ENCODE measurements at places on chromosomes 1 and 21.

- DNase-seq, result no peak
These were observed 71.9 kb upstream of the KLHDC7A start for GRCh38 chr1:18408656-18409370.

DNA sequence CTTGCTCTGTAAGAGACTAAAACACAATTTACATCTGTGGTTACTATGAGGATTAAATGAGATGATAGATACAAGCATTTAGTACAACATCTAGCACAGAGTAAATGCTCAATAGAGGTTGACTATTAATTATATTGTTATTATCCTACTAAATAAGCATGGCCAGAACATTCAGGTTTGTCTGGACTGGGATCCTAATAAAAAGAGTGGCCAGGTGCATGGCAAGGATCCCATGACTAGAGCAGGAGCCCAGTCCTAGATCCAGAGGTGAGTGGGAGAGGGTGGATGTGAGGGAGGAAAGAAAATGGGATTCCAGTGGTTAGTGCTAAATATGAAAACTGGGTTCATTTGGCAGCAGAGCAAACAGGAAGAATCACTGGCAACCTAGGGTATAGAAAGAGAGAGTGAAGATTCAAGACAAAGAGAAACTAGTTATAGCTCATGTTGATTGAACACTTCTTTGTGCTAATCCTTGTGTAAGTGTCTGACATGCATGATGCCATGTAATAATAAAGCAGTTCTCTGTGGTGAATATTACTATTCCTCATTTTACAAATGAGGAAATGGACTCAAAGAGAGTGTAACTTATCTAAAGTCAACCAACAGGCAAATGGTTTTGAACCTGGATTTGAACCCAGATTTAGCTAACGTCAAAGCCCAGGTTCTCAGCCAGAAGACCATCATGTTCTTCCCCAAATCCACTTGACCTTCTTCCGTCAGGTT, 71.1 kb upstream of the FGGY start:
- no peak for DNase-seq

DNA sequence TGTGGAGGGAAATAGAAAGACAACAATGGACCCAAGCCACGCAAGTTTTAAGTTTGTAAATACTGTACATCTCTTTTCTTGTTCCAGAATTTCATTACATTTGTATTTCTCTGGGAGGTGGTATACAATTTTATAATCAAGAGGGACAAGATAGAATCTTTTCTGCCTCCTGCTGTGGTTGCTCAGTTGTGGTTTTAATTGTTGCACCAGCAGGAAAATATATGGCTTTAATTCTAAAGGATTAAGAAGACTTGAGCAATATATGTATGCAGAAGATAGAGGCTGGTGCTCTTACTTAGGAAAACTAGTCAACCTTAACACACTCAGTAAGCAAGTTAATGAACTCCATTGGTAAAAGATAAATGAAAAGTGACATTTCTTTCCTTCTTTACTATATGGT, 19.8 kb upstream of the ASB17 start:
- no peak for DNase-seq

- peak; percentile 67 for DNase-seq
These were observed 207.6 kb upstream of the NFIA start for GRCh38 chr1:60874718-60875117.

DNA sequence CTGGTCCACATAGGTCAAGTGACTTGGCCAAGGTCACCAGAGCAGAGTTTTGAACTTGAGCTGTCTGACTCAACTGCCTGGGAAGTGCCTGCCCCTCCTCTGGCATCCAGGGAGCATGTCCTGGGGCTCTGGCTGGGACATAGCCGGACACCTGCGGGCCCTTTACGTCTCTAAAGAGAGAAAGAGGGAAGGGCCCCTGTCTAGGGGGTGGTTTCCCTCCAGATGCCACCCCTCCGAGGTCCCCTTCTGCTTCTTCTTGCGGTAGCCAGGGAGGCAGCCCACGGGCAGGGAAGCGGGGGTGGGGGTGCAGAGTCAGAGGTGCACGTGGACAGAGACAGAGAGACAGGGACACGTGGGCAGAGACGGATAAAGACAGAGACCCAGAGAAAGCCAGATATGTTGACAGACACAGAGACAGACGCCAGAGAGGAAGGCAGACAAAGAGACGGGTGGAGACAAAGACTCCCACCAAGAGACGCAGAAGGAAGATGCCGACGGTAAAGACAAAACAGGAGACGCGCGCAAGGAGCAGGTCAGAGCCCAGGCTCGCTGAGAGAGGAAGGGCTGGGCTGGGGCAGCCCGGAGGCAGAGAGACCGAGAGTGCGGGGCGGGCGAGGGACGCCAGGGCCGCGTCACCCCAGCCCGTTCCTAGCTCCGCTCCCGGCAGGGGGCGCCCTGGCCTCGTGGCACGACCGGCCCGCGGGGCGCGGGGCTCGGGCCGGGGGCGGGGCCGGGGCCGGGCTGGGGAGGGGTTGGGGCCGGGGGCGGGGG, 458 bp upstream of the ALPL start:
- DNase-seq, result peak; percentile 76

GRCh38 chr1:204408074-204408507, 3.5 kb downstream of the PPP1R15B start:
- peak; percentile 79 for DNase-seq

DNA sequence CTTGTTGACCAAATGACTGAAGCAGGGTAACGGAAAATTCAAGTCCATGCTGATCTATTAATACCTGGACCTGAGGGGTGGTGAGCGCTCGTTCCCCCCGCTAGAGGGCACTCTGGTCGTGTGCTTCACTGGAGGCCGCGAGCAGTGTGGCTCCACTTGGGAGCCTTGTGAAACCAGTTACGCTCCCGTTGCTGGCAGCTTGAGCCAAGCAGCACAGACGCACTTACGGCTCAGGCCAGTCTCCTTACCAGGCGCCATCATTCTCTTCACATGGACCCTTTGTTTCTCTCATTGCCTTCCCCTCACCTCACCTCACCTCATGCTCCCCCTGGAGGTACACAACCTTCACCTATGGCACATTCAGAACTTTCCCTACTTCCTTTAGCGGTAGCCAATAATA, 49.7 kb upstream of the TSPAN2 start:
- DNase-seq, result peak; percentile 59

- DNase-seq, result no peak
These were observed 306.9 kb downstream of the LRRC40 start for GRCh38 chr1:69898403-69898947.

GRCh38 chr1:245188403-245188802, 33.6 kb downstream of the KIF26B start:
- DNase-seq, result no peak

DNA sequence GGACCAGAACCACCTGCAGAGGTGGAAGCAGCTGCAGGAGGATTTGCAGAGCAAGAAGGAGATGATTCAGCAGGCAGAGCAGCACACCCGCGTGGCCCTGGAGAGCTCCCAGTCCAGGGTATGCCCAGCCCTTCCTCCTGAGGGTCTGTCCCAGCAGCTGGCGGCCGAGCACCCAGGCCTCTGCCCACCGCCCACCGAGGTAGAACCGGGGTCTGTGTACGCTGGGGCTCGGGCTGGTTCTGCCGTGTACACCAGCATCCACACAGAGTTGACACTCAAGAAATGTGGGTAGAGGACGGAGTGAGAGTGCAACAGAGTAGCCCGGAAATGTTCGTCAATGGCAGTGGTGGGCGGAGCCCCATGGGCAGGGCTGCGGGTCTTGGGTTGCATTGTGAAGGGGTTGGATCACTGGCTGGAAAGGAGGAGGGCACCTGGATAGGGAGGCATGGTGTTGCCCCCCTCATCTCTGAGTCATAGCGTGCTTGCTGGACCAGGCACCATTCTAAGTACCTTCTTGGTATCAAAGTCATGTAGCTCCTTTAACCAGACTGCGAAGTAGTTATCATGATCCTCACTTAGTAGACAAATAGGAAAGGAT, 5.1 kb upstream of the SMIM1 start:
- DNase-seq, result peak; percentile 6

GRCh38 chr21:36205962-36206361, 49.3 kb downstream of the DOP1B start:
- no peak for DNase-seq

- DNase-seq, result peak; percentile 88
These were observed 30.3 kb upstream of the RGS16 start for GRCh38 chr1:182634306-182635072.

GRCh38 chr1:159839116-159839849, 12.6 kb downstream of the SLAMF8 start:
- no peak for DNase-seq

GRCh38 chr21:45869121-45870007, 112.2 kb upstream of the COL6A1 start:
- DNase-seq, result no peak

Measured in NCI-H69 (cell line).